ENCODE measurements at places on chromosomes 12 and 14.

DNA sequence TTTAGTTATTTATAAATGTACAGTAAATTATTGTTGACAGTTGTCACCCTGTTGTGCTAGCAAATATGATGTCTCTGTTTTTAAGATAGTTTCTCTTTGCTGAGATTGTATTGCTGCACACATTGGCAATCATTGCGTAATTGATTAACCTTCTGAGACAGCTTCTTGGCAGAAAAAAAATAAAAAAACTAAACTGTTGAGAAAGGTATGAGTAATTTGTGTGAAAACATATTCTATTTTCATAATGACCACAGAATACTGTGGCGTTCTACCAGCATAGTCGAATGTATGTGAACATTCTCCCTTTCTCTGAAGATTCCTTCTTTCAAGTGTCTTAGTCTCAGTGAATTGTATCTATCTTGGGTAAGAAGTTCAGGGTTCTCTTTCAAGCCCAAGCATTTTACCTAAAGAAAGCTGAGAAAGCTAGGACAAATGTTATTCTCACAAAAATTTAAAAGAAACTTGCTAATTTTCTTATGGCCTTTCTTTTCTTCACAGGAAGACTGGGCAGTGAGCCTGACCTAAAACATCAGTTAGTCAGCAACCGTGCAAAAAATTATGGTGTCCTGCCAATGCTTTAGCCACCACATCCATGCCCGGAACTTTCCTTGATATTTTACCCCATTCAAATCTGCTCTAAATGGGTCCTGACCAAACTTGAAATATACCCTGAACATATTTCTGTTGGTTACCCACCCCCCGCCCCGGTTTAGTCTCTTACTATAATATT is 69.0 kb upstream of the REP15 start:
- DNase-seq = no peak

DNA sequence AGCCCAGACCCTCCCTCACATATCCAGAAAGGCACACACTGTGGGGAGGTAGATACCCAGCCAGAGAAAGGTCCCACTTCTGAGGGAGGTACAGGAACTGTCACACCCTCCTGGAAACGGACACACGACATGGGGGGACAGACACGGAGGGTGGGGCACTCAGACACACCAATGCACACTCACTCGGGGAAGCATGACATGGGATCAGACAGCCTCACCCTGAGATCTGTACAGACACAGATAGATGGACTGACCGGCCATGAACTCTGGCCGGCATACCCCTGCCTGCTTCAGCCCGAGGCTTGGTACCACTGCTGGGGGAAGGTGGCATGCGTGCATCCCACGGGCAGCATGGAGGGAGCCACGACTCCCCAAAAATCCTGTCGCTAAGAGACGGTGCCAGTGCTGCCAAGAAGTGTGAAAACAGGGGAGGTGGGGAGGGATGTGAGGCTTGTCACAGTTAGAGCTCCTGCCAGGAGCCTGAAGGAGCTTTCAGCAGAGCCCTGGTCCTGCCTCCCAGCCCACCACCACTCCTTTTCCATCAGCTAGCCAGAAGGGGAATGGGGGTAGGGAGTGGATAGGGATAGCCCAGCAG is 571 bp downstream of the CPNE6 start:
- no peak for DNase-seq

DNA sequence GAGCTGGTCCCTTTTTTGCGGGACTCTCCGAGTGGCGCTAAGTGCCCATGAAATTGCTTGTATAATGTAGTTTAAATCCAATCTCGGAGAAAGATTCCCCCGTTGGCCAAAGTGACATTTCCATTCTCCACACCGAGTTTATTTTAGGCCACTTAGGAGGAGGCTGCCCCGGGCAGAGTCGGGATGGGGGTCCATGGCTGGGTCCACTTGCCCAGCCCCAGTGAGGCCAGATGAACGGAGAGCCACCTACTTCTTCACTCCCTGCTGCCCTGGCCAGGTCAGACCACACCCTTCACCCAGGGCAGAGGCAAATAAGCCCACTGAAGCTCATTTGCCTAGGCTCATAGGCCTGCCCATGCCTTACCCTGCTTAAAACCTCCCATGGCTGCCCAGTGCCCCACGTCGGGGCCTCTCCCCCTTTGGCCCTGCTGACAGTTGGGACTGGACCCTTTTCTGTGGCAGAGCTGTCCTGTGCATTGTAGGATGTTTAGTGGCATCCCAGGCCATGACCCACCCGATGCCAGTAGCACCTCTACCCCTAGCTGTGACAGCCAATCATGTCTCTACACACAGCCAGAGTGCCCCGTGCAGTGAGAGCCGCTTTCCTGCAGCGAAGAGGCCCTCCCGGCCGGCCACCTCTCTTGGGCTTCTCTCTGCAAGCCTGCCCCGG is 51.3 kb downstream of the FAM222A start:
- DNase-seq = no peak

DNA sequence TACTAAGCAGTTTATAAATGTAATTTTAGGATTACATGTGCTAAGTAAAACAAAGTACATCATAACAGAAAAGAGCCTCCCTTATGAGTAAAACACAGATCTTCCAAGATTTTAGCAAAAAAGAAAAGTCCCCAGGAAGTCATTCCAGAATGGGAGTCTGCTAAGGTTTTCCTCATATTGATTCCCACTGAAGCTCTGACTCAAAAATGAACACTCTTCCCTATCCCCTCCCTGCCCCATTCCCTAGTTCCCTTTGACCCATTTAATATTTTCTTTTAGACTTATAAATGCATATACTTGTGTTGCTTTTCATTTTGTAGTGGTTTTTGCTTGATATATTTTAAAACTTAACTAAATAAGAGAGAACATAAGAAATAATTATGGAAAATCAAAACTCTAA is 40.1 kb downstream of the PTGER2 start:
- no peak for DNase-seq

DNA sequence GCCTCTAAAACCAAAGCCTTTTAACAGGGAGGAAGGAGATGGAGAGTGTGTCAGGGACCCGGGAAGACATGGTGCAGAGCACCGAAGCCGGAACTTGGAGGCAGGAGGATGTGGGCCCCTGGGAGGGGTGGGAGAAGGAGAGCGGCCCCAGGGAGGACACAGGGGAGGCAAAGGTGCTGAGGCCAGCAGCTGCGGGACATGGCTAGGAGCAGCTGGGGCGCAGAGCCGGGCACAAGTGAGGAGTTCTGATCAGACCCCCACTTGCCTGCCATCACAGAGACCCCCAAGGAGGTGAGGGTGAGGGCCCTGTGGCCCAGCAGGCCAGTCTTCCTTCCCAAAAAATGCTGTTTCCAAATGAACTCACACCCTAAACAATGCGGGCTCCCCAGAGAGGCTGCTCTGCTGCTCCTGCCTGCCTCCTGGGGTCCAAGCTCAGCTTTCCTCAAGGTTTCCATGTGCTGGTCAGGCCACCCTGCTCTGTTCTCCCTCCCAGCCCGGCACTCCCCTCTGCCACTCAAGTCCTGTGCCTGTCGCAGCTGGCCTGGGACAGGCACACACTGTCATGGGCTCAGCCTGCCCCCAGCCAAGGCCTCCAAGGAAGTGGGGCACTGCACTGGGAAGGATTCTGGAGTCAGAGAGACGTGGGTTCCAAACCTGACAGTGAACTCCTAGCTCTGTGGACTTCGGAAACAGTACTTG is 24.0 kb downstream of the CHGA start:
- DNase-seq = no peak

DNA sequence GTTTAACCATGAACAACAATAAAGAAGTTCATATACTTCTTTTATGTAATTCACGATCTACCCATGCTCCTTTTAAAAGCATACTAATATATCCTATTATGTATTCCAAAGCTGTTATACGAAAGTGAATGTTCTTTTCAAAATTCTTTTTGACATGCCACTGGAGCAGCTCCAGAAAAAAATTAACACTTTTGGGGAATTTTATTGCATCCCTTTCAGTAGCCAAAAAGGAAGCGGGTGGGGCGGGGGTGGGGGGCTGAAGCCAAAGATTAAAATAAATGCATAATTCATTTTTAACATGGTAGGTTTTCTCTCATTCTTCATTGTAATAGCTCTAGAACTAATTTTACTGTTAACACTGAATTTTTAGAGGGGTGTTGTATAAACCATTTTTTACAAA is 123.0 kb downstream of the ANKS1B start:
- no peak for DNase-seq

GRCh38 chr12:108414021-108414420 is 74.9 kb upstream of the CMKLR1 start:
- DNase-seq = no peak

- DNase-seq = no peak
Measured at GRCh38 chr12:41932470-41932991, 212.1 kb downstream of the GXYLT1 start.

GRCh38 chr12:126773012-126773411 is 1494.0 kb upstream of the TMEM132C start:
- no peak for DNase-seq

GRCh38 chr14:32009221-32009975 is 67.7 kb upstream of the ARHGAP5 start:
- DNase-seq = no peak

DNA sequence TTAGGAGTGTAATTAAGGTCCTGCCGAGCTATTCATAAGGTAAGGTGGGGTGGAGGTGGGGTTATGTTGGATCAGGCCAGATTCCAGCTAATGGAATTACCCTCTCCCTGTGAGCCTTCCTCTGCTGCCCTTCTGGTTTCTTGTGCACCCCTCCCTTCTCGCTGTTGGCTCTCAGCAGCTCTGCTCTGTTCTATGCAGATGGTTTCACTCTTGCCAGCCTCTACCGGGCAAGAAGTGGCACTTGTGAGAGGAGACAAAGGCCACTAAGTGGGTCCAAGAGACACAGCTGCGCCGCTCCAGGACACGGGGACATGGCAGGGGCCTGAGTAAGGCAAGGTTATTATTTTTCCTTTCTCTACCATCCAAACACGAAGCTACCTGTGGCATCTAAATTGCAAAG is 334.4 kb downstream of the EMP1 start:
- DNase-seq = no peak

- no peak for DNase-seq
Measured at GRCh38 chr12:61009192-61009591, 1251.0 kb upstream of the USP15 start.

- DNase-seq = no peak
Measured at GRCh38 chr12:23750923-23751322, 198.5 kb downstream of the SOX5 start.

- DNase-seq = no peak
Measured at GRCh38 chr12:66380769-66381535, 78.7 kb downstream of the HELB start.

- no peak for DNase-seq
Measured at GRCh38 chr12:127106697-127107096, 1160.3 kb upstream of the TMEM132C start.
